8988T (cell line): ENCODE measurements at places on chromosomes 3 and 15.

GRCh38 chr3:15929944-15930571 lies 132.3 kb upstream of the ANKRD28 start:
- DNase-seq = no peak

DNA sequence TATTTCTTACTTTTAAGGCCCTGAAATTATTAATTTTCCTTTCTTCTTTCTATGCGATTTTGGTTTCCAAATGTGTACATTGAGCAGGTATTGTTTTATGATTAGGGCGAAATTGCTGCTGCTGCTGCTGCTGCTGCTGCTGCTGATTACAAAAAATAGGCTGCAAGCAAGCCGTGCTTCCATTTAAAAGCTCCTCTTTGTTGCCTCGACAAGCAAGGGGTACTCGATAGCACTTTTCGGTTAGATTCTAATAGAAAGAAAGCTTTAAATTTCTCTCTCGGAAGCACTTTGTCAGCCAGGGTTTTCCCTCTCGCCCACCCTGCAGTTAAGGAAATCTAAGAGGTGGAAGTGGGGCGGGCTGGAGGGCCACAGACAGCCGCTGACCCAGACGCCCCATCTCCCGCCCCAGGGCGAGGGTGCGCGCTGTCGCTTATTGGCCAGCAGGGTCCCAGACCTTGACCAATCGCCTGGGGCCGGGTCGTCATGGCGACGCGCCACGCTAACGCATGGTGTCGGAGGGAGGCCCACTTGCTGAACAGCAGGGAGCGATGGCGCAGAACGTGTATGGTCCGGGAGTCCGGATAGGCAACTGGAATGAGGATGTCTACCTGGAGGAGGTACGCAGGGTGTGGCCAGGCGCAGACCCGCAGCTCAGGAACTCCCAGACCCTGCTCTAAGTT lies at the start of gene CFAP161:
TSS of gene CFAP161 (plus strand) at position 489 of the 680 bp plus-strand sequence. CDS start at position 549, 60 bp downstream.
- no peak for DNase-seq

DNA sequence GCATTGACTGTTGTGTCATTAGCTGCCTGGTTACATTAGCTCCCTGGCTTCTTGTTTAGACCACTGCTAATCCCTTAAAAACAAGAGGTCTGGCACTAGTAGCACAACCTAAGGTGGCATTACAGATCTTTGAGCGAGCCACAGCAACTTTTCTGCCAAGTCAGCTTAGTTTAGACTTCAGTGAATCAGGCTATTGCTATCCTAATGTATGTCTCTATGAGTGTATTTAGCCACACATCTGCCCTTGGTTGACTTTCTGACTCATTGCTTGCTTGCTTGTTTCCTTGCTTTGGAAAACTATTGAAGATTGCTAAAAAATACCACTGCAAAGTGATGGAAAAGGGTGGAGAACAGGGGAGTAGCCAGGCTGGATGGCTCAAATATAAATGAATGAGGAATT lies 50.2 kb downstream of the CHP1 start:
- no peak for DNase-seq

DNA sequence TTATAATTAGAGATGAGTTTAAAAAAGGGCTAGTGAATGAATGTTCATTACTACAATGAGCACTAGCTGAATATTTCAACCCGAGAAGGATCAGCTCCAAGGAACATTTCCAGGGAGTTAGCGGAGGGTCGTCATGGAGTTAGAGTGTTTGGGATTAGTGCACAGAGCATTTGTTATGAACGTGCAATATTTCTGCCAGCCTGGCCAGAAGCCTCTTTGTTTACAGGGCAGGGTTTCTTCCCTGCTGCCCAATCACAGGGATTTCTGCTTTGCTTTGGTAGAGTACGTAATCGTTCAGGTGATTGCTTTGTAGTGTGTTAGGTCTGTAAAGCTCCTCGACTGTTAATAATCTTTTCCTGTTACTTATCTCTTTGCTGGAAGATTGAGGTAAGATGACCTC lies 5.9 kb downstream of the CGNL1 start:
- DNase-seq = no peak

- no peak for DNase-seq
Measured at GRCh38 chr3:56525291-56525690, 31.7 kb upstream of the CCDC66 start.

DNA sequence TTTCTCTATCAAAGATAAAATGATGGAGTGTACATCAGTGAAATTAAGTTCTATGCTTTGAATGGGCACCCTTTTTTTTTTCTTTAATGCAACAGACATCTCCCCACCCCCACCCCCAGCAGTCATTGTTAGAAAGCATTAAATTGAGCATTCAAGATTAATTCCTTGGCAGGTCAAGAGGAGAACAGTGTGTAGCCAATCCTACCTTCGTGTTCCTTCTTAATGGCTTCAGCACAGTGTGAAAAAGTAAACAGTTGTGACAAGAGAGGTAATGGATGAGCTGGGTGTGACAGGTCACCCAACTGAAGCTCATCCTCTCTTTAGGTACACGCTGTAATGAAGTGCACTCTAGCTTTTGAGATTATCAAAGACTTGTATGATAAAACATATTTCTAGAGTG lies 198.5 kb upstream of the RARB start:
- no peak for DNase-seq

GRCh38 chr15:60212536-60212935 lies 185.2 kb downstream of the ANXA2 start:
- no peak for DNase-seq

GRCh38 chr15:53789654-53790375 lies 30.4 kb upstream of the WDR72 start:
- DNase-seq = no peak

- DNase-seq = no peak
Measured at GRCh38 chr3:102092617-102093466, 243.5 kb downstream of the NFKBIZ start.

DNA sequence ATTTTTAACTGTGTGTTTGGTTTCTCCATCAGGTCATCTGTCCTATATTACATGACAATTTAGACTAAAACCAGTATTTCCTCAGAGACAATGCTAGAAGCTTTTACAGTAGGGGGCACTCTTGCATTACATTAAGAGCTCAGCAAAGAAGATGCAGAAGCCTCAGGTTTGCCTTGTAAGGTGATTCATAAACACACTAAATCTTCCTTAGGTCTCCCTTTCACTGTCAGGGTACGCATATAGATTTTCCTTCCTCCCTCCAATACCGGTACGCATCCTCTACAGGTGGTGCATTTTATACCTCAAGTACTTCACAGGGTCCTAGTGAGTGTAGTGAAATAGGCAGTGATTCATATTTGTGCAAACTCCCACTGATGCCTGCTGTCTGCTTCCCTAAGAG lies 46.5 kb downstream of the CD86 start:
- DNase-seq = no peak
